Ovary (tissue), 10 donors: ENCODE measurements at places on chromosomes 13 and 19. TPM values are rescaled to one million over a fixed set of nuclear protein-coding genes. Genes with fewer than 3 reads are reported as not detected.

DNA sequence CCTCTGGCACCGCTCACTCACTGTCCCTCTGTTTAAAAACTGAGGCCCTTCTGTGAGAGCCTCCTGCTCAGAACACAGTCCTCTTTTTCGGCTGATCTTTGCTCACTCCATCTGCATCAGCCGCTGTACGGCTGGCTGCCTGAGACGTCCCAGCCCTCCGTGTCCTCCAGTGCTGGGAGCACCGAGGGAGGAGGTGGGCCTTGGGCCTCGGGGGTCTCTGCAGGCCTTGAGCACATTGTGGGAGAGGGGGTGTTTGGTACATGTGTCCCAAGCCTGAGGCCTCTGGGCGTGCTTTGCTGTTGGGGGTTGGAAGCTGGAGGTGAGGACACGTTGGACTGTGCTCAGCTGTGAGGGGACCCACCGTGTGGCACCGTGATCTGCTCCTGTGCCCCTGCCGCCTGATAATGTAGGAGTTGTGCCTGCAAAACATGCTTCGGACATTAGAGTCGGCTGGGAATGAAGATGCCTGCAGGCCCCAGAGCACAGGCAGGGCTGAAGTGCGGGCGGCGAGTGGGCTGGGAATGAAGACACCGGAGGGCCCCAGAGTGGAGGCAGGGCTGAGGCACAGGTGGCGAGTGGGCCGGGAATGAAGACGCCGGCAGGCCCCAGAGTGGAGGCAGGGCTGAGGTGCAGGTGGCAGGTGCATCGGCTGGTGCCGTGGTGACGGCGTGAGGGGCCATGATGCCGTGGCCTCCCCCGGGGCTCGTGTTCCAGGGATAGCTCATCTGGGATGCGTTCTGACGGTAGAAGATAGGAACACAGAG, 30.6 kb downstream of the MCF2L start:
- no peaks in the 10 kb centered on the region for H3K27me3 ChIP-seq
- no peak for DNase-seq
- no peak overlapping the region for H3K27ac ChIP-seq
- no peaks in the 10 kb centered on the region for H3K36me3 ChIP-seq

DNA sequence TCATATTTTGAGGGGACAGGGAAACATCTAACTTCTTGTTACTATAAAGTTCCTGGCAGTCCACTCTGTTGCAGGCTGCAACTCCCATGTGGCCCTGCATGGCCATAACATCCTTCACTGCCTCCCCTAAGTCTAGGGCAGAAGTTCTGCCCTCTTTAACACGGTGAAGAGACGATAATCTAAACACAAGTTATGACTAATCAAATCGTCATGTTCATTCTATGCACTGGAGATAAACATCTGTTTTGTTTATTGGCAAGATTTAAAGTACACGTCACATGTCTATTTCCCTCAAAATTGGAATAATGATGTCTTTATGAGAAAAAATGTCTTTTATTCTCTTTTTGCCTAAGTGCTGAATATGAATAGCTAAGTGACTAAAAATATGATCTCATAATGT, 1629.4 kb downstream of the PCDH9 start:
- no peak for DNase-seq
- H3K27me3 ChIP-seq: no peaks in the 10 kb centered on the region
- H3K36me3 ChIP-seq: no peaks in the 10 kb centered on the region
- H3K4me3 ChIP-seq: no peak overlapping the region
- no peak overlapping the region for H3K27ac ChIP-seq

DNA sequence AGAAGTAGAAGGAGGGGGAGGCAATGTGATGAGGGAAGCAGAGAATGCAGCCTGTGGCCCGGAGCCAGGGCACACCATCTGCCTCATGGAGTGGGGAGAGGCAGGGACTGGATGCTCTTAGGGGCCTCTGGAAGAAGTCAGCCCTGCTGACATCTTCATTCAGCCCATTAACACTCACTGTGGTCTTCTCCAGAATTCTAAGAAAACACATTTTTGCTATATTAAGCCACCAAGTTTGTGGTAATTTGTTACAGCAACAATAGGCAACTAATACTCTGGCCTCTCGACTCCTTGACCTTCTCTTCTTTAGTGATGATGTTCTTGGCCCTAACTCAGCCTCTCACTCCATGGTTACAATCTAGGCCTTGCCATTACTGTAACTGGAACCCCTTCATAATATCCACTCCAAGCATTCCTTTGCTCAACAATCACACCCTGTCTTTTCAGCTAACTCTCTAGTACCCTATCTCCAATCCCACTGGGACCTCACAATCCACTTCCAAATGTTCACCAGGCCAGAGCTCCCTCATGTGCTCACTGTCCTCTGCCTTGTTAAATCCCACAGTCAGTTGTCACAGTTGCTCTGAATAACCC, 98.5 kb downstream of the MIPEP start:
- H3K4me3 ChIP-seq: no peak overlapping the region
- H3K4me1 ChIP-seq: peaks cover under 1% of the 10 kb centered on the region
- no peak for DNase-seq
- H3K36me3 ChIP-seq: no peaks in the 10 kb centered on the region
- H3K27ac ChIP-seq: no peak overlapping the region

DNA sequence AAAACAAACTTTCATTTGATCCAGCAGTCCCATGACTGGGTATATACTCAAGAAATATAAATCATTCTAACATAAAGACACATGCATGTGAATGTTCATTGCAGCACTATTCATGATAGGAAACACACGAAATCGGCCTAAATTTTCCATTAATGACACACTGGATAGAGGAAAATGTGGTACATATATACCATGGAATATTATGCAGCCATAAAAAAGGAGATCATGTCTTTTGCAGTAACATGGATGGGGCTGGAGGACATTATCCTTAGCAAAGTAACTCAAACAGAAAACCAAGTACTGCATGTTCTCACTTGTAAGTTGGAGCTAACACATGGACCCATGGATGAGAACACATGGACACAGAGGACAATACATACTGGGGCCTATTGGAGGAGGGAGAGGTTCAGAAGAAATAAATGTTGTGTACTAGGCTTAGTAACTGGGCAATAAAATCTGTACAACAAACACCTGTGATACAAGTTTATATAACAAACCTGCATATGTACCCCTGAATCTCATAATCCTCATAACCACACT, 283.6 kb downstream of the LMO7 start:
- H3K27me3 ChIP-seq: no peaks in the 10 kb centered on the region
- no peak overlapping the region for H3K27ac ChIP-seq
- DNase-seq: no peak
- no peak overlapping the region for H3K4me3 ChIP-seq
- no peaks in the 10 kb centered on the region for H3K36me3 ChIP-seq
- no peaks in the 10 kb centered on the region for H3K4me1 ChIP-seq

DNA sequence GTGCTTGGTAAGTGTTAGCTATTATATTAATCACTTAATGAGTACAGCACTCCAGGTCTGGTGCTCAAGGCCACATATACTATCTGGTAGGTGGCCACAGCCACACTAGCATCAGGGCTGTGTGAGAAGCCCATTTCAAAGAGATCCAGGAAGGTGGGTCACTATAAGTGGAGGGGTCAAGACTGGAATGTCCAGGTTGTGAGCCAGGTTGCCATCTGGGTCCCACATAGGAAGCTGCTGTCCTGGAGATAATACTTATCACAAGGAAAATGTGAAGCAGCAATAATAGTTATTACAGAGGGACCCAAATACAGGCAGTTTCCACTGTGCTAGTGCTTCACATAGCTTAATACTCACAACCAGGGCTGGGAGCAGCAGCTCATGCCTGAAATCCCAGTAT, 13.1 kb downstream of the C19orf47 start:
- no peak overlapping the region for H3K27ac ChIP-seq
- H3K4me1 ChIP-seq: no peaks in the 10 kb centered on the region
- no peaks in the 10 kb centered on the region for H3K27me3 ChIP-seq

DNA sequence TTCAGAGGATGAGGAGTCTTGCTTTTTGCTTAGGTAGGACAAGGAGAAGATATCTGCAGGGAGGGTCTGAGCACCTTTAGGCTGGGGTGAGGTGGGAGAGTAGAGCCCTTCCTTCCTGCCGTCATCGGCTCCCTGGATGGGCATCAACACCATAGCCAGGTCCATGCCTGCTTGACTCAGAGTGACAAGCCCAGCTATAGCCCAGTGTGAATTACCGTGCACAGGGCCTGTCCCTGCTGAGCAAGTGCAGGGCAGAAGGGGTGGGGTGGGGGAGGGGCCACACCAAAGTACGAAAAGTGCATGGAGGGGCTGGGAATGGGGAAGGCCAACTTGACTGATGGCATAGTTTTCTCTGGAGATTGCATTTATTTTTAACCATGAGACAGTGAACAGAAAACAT, 30.3 kb upstream of the RNF113B start:
- no peaks in the 10 kb centered on the region for H3K36me3 ChIP-seq
- no peaks in the 10 kb centered on the region for H3K27me3 ChIP-seq
- H3K4me1 ChIP-seq: no peaks in the 10 kb centered on the region
- no peak overlapping the region for H3K4me3 ChIP-seq

DNA sequence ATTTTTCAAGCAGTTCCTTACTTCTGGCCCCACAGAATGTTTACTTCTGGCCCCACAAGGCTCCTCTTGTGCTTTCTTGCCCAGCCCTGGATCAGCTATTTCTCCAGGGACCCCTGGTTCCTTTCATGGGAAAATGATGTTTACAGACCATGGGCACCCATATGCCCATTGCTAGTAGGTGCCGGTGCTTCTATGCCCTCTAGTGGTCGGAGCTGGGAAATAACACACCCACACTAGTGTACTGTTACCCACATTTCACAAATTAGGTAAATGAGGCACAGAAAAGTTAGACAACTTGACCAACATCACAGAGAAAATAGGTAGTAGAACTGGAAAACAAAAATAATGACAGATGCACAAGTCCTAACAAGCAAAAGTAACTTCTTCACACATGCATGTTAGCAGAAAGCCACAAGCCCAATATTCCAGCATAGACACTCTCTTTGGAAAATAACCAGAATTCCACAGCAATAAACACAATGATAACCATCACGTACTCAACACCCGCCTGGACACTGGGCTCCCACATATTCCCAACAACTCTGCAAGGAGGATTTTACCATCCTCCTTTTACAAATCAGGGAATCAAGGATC, 1.3 kb upstream of the CEACAM6 start:
- no peaks in the 10 kb centered on the region for H3K36me3 ChIP-seq
- H3K27ac ChIP-seq: no peak overlapping the region
- H3K4me3 ChIP-seq: no peak overlapping the region
- no peaks in the 10 kb centered on the region for H3K4me1 ChIP-seq

DNA sequence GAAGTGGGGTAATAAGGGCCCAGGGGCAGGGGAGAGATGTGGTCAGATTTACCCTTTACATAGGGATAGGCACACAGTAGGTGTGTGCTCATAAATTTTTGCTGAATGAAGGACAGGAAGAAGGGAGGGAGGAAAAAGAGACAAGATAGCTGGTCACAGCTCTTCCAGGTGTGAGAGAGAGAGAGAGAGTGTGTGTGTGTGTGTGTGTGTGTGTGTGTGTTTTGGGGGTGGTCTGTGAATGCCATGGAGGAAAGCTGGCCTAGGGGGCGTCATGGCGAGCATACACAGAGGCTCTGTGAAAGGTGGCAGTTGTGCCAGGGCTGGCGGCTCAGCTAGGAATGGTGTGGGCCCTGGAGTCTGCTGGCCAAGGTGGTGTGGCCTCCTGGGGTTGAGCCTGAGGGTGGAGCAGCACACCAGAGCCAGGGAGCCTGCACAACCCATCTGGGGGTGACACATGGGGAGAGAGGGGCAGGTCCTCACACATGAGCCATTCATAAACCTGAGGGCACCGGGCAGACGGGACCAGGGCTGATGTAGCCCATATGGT, 6.0 kb upstream of the PRX start:
- no peak overlapping the region for H3K27ac ChIP-seq
- DNase-seq: no peak

DNA sequence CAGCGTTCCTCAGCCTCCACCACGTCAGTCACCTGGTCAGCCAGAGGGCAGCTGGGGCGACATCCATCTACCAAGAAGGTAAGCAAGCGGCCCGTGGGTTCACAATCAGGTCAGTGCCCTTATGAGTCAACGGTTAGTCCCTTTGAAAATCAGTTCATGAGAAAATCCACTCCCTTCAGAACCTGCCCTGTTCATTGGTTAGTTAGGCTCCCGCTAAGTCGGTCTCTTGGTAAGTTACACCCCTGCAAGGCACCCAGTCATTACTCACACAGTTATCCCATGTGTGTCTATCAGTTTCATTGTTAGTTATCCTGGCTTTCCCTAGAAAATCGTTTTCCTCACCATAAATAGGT, 564 bp downstream of the SIGLECL1 start:
- H3K27ac ChIP-seq: no peak overlapping the region
- no peaks in the 10 kb centered on the region for H3K4me1 ChIP-seq
- no peak overlapping the region for H3K4me3 ChIP-seq
- H3K27me3 ChIP-seq: no peaks in the 10 kb centered on the region

DNA sequence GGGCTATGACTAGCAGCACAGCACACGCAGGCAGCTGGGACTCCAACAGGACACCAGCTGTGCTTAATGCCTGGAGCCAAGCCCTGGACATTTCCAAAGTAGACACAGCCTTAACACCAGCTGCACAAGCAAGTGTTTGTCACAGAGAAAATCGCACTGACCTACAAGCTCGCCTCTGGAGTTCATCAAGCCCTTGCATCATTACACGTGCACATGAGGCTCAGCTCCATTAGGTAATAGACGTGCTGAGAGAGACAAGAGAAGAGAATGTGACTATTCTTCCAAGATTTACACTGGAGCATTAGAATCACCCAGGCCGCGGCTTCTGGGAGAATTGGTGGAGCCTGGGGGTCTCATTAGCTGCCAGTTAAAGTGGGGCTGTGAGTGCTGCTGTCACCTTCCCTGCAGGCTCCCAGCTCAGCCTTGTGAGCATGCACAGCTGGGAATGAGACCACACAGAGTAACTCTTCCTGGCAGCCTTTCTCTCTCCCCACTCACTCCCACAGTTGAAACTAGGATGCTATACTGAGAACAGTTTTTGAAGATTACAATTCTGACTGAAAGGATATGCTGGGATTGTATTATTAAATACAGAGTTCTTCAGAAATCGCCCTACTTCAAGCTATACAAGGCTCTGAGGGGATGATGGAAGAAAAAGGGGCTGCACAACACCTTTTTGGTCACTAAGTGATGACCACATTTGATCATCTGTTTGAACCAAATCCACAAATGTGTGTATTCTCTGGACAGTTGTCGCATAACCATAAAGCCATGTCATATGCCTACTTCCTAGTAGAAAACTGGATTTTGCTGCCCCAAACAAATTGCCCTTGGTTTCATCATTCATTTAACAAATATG, 10.5 kb downstream of the STOML3 start:
- peaks cover 2% of the 10 kb centered on the region for H3K4me1 ChIP-seq
- no peak overlapping the region for H3K27ac ChIP-seq
- H3K27me3 ChIP-seq: no peaks in the 10 kb centered on the region

CNN1 gene
- 14.5 TPM for total RNA-seq

KCNJ14 gene
- 1.9 TPM for total RNA-seq

IRGC gene
- not detected for total RNA-seq

PTH2 gene
- not detected for total RNA-seq

SH2D3A gene
- total RNA-seq: 4.1 TPM

ENOX1 gene
- total RNA-seq: 12.0 TPM

CEACAM8 gene
- not detected for total RNA-seq

P2RY11 gene
- 5.5 TPM for total RNA-seq
